ENCODE measurements at places on chromosomes 6 and 20.

DNA sequence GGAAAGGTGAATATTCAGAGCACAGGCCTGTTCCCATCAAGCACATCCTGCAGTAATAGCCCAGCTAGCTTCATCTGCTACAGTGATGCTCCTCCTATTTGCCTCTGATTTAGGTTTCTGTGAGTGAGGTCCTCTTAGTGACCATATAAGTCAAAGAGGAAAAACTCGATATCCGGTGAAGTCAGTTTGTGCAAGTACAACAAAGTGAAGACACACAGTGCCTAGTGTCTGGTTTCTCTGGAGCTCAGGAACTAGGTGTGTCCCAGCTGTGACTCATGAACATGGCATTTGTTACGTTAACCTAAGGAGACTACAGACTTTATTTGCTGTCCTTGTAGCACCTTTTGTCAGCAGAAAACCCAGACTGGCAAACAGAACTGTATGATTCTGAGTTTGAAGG is 33.9 kb downstream of the EDN1 start:
- no peak for DNase-seq

DNA sequence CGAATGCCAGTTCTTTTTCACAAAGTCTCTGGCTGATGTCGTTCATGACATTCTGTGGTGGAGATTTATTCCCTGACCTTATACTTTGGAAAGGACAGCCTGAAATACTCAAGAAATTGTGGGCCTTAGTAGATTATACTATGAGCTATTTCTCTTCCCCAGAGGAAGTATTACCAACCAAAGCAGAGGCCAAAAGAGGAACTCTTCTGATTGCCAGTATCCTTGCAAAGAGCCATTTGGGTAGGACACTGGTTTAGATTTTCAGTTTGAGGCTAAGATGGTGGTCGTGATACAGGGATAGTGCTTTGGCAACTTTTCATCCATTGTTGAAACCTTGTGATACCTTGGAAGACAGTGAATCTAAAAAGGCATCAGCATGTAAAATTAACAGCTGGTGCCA is 327.3 kb downstream of the HACE1 start:
- no peak for DNase-seq

DNA sequence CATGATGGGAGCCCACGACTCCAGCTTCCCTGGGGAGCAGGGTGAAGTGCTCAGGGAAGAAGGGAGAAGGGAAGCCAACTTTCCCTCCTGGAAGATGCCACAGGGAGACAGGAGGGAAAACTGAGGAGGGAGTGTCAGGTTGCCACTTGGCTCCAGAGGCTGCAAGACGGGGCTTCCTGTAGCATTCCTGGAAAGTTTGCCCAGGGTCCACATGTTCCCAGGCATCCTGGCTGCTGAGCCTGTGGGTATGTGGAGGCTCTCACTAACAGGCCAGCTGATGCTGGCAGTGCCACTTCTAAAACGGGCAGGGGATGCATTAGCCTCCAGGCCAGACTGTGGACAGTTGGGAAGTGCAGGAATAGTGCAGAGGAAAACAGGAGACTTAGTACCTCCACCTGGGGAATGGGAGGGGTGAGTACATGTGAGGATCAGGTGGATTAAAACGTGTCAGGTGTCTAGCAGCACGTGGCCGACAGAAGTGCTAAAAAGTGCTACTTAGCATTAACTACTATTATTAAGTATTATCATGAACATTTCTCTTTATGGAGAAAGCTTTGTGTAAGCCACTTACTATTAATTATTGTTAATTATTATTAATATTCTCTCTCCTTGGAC is 33.2 kb downstream of the BANF2 start:
- no peak for DNase-seq

- DNase-seq: no peak
Measured at GRCh38 chr6:131597446-131597845, 24.4 kb downstream of the ARG1 start.

GRCh38 chr6:148240461-148240840 is 102.2 kb upstream of the SASH1 start:
- DNase-seq: no peak

DNA sequence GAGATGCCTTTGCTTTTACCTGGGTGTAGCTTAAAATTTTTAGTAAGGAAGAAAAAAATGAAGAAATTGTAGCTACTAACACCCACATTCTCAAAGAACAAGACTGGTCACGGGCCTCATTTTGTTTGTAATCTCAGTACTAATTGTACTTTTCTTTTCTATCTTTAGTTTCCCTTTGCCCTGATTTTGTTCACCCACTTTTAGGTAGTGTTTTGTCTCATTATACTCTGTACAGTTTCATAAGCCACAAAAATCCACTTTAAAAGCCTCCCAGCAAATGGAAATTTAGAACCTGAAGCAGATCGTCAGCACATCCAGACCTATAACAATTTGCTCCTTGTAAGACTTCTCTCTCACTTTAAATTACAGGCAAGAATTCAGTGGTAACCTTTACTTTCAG is 43.3 kb downstream of the TP53INP2 start:
- DNase-seq: no peak

DNA sequence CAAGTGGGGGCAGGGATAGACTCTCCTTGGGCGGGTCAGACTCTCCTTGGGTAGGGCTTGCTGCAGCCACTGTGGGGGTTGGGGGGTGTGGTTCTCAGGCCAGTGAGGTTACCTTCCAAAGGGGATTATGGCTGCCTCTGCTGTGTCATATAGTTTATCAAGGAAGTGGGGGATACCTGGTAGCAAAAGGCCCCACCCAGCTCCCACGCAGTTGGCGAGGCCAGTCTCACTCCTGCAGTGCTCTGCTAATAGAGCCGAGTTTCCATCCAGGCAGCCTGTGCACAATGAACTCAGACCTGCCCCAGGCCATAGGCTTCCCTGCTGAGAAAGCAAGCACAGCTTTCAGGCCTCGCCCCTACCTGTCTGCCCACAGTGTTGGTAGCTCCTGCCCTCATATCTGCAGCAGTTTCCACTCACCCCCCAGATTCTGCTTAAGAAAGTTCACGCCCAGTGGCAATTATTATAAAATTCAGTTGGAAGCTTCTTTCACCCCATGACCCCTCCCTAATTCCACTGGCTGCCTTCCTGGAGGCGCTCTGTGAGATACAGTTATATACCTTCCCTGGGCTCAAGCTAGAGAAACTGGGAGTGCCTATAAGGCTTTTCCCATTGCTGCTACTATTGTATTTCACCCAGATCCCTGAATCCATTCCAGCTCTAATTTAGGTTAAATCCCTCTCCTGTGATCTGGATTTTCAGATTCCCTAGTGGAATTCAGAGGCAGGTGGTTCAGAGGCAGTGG is 56.1 kb downstream of the HDDC2 start:
- DNase-seq: no peak

DNA sequence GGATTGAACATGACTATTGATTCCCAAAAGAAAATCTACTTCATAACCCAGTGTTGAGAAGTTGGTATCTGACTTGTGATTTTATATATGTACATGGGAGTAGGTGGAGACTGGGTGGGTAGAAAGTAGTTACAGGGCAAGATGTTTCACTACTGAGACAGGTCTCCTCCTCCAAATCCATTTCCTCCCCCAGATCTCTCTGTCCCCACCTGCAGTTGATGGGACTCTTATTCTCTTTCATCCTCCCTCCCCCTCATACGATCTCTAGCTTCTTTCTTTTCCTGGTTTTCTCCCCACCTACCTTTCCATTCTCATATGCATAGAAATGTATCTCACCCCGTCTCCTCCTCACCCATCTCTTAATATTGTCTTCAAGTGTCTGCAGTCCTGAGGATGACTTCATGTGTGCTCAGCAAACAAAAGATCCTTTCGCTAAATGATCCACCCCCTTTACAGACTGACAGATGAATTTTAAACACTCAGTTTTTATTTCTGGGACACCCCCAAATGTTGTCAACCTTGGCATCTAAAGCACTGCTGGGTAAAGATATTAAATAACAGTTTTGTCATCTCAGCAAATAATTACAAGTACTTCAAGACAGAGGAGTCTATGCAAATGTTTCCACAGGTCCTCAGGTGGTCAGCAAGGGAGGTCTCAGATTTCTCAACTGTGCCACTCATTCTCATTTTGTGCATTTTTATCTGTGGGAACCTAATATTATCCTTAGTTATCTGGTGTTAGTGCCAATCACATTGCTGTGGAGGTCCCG is 18.7 kb upstream of the HECA start:
- no peak for DNase-seq

GRCh38 chr6:166539543-166539942 is 46.9 kb downstream of the RAMACL start:
- DNase-seq: no peak

DNA sequence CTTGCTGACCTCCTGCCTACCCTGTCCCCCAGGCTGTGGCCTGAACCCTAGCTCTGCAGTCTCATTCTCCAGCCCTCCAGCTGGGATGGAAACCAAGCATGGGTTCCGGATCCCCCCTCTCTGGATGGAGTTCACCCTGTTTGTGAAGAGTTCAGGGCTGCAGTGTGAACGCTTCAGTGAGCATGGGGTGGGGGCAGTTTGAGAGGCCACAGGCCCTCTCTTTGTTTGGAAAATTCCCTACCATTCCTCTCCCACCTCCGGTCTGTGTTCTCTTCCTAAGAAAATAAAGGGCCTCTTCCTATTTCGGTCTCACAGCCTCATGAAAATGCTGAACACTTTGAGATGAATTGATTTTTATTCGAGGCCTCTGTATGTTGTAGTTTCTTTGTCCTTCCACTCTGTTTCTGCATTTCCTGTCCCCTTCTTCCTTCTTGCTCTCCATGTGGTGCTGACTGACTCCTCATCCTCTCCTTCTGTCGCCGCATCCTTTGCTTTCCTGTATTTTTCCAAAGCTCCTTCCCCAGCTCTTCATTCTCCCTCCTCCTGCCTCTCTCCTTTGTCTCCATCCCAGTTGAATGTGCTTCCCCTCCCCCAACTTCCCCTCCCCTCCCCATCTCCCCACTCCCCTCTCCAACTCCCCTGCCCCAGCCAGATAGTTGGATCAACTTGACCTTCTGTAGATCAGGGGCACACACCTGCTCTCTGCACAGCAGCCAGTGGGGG is 2.4 kb upstream of the KCNK5 start:
- no peak for DNase-seq

DNA sequence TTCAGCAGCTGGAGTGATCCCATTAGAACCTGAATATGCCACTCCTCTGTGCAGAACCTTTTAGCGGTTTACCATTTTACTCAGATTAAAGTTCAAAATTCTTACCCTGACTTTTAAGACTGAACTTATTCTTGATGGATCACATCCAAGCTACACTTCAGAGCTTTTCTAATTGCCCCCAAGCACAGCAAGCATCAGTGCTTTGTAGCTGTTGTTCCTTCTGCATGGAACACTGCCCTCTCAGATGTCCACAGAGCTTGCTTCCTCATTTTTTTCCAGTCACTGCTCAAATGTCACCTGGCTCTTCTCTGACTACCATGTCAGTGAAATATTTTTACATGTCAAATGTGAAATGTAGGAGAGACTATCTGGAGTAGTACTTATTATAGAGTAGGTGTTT is 1.6 kb upstream of the SLC35B3 start:
- DNase-seq: no peak

GRCh38 chr6:14037402-14038277 is 79.9 kb upstream of the CD83 start:
- DNase-seq: no peak

GRCh38 chr6:160972111-160972510 is 19.5 kb upstream of the MAP3K4 start:
- DNase-seq: no peak

Measured in stimulated activated CD8-positive, alpha-beta memory T cell treated with anti-CD3 and anti-CD28 coated beads, Interleukin-7, amount 100 ng/mL, for 24 hours (primary cell).